ENCODE measurements at places on chromosomes 2 and 18.

DNA sequence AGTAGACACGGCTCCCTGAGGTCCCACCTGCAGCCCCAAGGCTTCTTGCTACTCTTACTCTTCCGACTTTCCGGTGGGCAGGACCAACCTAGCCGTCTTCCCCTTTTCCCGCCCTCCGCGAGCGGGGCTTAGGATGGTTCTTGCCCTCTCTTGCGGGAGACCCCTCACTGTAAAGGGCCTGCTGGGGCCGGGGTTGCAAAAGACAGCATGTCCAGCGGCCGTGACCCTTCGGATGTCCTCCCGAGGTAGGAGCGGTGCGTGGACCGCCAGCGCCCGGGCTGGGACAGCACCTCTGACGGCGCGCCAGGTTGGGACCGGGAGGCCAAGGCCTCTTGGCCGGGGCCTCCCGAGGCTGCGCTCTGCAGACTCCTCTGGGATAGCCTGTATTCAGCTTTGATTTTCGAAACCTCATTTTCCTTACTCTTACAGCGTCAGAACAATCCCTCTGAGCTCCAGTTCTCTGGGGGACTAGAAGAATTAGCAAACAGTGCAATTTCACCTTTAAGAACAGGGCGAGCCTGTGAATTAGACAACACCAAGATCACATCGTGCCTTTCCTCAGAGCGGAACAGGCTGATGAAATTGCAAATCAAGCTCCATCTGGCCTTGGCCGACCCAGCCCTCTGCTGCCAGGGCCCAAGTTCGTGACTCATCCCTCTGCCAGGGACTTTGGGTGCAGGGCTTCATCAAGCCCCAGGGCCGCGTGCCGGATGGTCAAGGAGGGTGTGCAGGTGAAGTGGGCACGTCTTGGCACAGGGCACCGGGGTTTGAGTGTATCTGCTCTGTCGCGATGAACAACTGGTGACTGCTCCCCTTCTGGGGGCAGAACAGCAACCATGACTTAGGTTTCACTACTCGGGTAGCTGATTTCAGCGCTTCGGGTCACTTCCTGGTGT is 777 bp downstream of the MOCOS start:
- no peak for DNase-seq

DNA sequence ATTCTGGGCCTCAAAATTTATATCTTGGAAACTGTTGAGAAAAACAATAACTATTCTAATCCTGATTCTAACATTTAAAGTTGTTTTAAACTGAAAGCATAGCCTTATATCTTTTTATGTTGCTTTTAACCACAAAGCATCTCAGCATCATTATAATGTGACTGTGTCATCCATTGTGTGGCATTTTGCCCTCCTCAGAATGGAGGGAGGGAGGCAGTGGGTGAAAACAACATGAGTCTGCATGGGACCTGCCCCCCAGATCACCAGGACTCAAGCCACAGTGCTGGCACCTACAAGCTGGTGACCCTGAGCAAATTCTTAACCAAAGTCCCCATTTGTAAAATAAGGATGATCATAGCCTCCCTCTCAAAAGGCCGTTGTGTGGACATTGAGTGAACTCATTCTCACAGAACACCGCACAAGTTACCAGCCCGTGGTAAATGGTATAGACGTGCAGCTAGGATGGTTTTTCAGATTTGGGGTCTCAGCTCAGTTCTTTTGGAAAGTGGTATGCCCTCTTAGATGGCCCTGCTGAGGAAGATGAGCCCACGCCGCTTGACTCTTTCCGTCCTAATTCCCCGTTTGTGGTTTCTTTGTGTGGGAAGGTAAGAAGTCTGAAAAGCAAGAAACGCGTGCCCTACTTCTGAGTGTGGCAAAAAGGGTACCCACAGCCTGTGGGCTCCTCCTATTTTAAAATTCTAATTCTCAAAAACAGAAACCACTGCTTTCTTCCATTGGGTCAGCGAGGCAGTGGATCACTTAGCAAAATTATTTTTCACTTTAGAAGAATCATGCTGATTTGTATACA is 305.0 kb upstream of the ID2 start:
- DNase-seq, result peak; percentile 42

GRCh38 chr2:134466141-134466540 is 212.3 kb downstream of the MGAT5 start:
- no peak for DNase-seq

DNA sequence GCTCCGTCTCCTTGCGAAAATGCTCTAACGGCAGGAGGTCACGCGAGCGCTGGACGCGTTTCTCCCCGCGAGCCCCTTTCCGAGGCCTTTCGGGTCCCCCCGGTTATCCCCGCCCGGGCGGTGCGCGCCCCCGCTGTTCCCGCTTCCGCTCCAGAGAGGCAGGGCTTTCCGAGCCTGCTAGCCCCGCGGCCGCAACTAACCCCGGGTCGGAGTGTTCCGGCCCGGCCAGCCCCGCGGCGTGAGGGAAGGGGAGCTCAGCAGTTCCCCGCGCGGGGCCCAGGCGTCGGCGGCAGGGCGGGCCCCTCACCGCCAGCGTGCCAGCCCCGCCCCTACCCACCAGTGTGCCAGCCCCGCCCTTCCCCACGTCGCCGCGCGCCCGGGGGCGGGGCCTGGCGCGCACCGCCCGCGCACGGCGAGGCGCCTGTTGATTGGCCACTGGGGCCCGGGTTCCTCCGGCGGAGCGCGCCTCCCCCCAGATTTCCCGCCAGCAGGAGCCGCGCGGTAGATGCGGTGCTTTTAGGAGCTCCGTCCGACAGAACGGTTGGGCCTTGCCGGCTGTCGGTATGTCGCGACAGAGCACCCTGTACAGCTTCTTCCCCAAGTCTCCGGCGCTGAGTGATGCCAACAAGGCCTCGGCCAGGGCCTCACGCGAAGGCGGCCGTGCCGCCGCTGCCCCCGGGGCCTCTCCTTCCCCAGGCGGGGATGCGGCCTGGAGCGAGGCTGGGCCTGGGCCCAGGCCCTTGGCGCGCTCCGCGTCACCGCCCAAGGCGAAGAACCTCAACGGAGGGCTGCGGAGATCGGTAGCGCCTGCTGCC is at the start of gene MSH6:
TSS of gene MSH6 (plus strand) at position 475 of the 815 bp plus-strand sequence. CDS start at position 564, 89 bp downstream.
- DNase-seq, result peak; percentile 87

GRCh38 chr2:231640241-231640640 is 47.6 kb downstream of the TEX44 start:
- no peak for DNase-seq

- no peak for DNase-seq
Measured at GRCh38 chr2:236947294-236947693, 138.4 kb upstream of the COPS8 start.

- no peak for DNase-seq
Measured at GRCh38 chr2:240387669-240388358, 47.6 kb upstream of the GPC1 start.

DNA sequence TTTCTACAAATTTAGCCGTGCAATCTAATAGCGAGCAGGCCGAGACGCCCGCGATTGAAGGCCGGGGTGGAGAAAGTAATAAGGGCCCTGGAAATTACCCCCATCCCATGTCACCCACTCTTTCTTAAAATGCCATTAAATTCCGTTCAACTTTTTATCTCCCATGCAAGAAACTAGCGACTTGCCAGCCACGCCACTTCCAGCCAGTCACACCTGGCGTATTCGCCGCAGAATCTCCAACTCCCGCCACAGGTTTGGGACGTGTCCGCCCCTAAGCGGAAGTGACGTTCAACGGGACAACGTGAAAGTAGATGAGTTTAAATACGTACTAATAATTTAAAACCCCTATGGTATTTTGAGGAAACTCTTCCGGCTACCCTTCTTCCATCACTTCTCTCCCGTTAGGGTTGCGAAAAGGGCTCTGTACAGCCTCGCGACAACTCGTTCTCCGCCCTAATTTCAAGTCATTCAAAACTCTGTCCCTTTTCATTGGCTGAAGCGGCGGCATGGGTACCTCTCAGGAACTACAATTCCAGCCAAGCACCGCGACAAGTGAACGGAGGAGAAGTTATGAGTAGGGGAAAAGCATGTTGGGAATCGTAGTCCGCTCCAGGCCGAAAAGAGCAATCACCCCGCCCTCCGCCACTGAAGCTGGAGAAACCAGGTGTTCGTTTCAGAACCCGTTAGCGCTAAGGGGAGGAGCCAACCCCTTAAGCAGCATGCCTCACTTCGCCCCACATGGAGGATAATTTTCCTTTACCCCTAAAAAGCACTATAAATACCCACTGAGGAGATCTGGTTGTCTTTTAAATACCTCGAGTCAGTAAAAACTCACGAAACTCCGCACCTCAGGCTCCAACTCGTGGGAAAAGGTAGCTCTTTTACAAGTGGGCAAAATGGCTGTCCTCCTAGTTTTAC is at the start of gene ZRANB3:
TSS of gene ZRANB3 (minus strand) at position 906 of the 918 bp plus-strand sequence.
- peak; percentile 92 for DNase-seq

DNA sequence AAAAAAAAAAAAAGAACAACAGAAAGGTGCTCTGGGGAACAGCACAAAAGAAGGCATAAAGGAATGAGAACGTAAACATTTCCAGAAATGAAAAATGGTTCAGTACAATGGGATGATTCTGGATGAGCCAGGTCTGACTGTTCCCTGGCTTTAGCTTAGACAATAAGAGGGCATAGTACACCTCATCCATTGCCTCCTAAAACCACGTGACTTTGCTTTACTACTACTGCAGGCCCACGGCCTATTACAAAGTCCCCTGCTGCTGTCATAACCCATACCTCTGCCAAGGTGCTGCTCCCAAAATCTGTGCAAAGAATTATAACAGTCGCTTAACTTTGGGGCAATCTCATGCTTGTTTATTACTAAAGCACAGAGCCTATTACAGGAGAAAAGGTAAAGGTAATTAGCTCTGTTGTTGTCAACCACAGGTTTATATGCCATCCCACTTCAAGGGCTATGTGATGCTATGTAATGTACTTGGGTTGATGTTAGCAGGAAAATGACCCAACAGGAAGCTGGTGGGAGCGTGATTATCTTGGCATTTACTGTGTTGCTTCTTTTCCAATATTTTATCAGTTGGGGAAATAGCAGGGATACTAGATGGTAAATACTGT is 26.8 kb downstream of the STK17B start:
- peak; percentile 27 for DNase-seq

GRCh38 chr2:19982268-19982667 is 7.6 kb downstream of the WDR35 start:
- DNase-seq, result no peak

DNA sequence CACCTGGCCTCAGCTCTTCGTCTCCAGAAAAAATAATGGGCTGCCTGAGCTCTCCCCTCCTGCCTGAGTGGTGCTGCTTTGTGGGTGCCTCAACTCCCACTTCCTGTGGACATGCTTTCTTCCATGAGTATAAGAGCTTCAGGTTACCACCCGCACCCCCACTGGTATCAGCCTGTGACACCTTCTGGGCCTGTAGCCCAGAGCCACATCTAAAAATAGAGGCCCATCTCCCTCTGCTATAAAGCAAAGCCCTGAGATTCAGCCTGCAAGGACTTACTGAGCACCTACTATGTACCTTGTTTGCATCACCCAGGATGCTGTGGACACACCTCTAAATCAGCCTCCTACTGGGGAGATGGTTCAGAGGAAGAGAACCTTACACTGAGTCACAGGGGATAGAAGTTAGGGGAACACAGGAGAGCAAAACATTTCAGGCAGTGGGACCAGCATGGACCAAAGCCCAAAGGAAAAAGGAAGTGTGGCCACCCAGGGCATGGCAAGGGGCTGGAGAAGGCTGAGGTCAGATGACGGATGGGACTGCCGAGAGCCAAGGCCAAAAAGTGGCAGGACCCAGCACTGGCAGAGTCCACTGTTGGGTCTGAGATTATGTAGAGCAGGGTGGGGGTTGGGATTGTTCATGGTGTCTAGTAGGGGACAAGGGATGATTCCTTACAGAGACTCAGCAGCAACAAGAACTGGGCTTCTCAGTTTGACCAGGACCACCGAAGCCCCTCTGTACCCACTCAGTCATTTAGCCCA is 123.7 kb upstream of the PPP1CB start:
- DNase-seq, result no peak

DNA sequence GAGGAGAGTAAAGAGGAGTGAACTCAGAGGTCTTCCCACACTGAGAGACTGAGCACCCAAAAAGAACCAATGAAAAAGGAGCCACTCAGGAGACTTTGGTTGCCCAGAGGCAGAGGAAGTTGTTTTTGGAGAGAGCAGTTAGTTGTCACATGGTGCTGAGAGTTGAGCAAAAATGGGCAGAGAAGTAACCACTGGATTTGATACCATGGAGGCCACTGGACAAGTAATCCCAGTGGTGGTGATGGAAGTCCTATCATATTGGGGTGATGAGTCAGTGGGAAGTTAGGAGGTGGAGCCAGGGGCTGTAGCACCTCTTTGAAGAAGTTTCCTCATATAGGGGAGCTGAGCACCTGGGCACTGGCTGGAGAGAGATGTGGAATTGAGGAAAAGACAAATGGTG is 235.8 kb downstream of the TPGS2 start:
- no peak for DNase-seq

GRCh38 chr2:223114170-223114569 is 62.2 kb downstream of the KCNE4 start:
- no peak for DNase-seq

DNA sequence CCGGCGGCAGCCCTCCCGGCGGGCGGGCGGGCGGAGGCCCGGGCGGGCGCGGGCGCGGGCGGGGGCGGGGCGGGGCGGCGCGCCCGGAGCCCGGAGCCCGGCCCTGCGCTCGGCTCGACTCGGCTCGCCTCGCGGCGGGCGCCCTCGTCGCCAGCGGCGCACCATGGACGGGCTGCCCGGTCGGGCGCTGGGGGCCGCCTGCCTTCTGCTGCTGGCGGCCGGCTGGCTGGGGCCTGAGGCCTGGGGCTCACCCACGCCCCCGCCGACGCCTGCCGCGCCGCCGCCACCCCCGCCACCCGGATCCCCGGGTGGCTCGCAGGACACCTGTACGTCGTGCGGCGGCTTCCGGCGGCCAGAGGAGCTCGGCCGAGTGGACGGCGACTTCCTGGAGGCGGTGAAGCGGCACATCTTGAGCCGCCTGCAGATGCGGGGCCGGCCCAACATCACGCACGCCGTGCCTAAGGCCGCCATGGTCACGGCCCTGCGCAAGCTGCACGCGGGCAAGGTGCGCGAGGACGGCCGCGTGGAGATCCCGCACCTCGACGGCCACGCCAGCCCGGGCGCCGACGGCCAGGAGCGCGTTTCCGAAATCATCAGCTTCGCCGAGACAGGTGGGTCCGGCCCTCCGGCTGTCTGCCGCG is at the start of gene INHBB:
TSS of gene INHBB (plus strand) at position 111 of the 641 bp plus-strand sequence. CDS start at position 164, 53 bp downstream.
- peak; percentile 28 for DNase-seq

GRCh38 chr2:8263901-8264300 is 418.0 kb upstream of the ID2 start:
- no peak for DNase-seq

- no peak for DNase-seq
Measured at GRCh38 chr2:85111819-85112281, 21.3 kb upstream of the TCF7L1 start.

- no peak for DNase-seq
Measured at GRCh38 chr2:33469238-33469637, 7.2 kb upstream of the RASGRP3 start.

Measured in activated T-cell treated with anti-CD3 and anti-CD28 coated beads, Interleukin-2, amount 50 U/mL, for 48 hours (primary cell).